Stimulated activated CD4-positive, alpha-beta T cell treated with anti-CD3 and anti-CD28 coated beads, Interleukin-15, amount 100 ng/mL, for 1 hour (primary cell): ENCODE measurements at places on chromosomes 2 and 18.
A peak's percentile ranks its signal among the peaks of the same experiment; 100 is the strongest.

DNA sequence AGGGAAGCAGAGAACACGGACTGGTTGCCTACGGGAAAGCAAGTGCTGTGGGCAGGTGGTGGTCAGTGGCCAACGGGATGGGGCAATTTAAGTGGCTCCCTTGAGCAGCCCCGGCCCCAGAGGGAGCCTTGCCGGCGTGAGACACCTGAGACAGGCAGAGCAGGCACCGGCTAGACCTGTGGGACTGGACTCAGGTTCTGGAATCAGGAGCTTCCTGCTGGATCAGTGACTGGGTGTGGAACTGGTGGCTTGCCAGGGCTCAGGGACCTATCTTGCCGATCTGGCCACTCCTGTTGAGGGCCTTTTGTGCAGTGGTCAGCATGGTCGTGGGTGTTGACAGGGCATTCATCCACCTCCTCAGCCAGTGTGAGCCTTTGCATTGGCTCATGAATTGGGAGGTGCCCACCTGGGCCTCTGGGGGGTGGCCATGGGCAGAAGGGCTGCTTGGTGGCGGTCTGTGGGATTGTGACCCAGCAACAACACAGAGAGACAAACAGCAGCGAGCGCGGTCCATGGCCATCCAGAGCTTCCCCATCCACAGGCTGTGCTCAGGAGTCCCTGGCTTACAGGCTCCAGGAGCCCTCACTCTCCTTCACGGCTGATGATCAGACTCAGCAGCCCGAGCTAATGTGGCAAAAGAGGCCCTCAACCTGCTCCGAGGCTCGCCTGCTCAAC lies 85.4 kb upstream of the ZNF516 start:
- DNase-seq = no peak

DNA sequence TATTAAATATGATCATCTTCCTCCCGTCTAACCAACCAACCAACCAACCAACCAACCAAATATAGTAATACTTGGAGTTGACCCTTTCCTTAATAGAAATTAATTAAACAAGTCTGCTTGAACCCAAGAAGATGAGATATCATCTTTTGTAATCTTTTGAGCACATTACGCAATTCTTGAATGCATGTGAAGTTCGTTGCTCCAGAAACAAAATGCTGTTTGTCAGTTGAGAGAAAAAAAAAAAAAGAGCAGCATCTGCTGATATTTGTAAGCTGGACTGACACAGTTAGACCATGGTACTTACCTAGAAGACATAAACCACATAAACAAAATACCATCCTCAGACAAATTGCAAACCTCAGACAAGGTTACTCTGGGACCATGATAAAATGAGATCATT lies 9.2 kb upstream of the SERPINB2 start:
- no peak for DNase-seq

- DNase-seq = no peak
Observed at GRCh38 chr18:79789901-79790890, 7.5 kb upstream of the KCNG2 start.

DNA sequence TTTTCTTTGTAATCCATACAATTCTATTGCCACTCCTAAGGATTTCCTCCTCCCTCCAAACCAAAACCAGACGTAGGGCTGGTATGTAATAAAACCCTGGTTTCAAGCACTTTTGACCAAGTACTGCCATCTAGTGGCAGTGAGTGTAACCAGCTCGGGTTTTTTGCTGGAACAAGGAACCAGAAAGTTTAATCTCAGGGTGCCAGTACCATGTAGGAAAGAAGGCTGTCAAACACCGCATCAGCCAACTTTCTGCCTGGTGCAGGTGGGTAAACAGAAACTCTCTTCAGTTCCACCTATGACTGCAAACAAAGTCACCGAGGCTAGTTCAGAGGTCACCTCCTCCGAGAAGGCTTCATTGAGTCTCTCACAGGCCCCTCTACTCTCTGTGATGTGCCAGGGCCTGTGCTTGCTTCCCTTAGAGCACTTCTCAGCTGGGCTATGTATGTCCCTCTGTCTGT lies 10.2 kb upstream of the THNSL2 start:
- peak; percentile 12 for DNase-seq

DNA sequence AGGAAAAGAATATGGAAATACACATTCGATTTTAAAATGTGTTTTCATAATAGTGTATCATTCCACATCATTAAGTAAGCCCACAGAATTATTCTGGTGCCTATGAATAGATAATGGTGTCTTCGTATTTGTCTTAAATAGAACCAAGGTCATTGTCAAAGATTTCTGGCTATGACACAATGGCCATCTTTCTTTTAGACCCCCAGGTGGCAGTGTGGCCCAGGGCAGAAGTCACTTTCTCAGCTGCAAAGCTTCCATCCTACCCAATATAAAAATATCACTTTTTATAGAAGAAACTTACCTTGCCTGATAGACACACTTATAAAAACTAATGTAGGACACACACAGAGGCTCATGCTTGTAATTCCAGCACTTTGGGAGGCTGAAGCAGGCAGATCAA lies 57.5 kb downstream of the ZRANB3 start:
- DNase-seq = no peak

DNA sequence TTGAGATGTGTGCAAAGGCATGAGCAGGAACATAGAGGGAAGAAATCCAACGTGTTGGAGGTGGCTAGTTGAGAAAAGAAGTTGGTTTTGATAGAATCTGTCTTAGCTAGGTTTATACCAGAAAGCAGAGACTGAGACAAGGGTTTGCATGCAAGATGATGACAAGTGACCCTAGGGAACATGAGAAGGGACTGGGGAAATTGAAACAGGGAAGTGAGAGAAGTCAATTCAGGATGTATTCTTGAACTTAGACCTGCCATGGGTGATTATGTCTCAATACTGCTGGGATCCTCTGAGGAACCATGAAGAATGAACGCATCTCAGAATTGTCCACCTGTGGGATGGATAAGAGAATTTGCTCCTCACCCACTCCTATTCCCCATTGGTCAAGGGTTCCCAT lies 20.5 kb downstream of the IL36A start:
- DNase-seq = no peak

DNA sequence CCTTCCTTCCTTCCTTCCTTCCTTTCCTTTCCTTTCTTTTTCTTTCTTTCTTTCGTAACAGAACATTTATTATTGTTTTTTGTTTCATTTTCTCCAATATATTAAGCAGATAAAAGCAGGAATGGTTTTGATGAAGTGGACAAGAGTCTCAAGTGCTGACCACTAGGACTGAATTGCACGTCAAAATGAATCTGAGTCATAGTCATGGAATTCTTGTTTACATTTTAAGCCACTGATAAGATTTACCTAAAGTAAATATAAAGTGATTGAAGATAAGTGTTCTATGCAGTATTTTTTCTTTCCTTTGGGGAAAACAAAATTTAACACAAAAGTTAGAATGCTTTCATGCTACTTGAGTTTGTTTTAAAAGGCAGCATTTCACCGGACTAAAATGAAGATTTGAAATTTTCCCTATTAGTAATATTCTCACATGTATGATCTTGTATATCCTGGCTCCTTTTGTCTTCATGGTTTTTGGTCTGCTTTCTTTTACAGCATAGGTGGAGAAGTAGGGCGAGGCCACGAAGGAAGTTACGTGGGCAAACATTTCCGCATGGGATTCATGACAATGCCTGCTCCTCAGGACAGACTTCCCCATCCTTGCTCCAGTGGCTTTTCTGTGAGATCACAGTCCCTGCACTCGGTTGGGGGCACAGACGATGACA lies 113.5 kb downstream of the NYAP2 start:
- no peak for DNase-seq

DNA sequence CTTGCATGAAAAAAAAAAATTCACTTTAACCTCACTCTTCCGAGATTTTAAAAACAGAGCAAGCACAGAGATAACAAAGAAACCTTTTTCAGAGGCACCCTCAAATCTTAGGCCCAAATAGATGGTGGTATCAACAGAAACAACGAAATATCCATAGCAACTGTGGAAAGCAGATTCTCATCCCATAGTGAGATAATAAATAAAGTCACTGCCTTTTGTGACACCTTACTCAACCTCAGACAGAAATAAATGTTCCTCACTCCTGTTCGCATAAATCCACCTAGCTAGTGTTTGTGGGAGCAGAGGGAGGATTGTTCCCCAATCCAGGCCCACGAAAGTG lies 60.9 kb upstream of the RTN4 start:
- no peak for DNase-seq

GRCh38 chr2:28168376-28168775 lies 224.3 kb upstream of the FOSL2 start:
- no peak for DNase-seq

GRCh38 chr18:12017081-12017480 lies 35.8 kb downstream of the IMPA2 start:
- DNase-seq = no peak

DNA sequence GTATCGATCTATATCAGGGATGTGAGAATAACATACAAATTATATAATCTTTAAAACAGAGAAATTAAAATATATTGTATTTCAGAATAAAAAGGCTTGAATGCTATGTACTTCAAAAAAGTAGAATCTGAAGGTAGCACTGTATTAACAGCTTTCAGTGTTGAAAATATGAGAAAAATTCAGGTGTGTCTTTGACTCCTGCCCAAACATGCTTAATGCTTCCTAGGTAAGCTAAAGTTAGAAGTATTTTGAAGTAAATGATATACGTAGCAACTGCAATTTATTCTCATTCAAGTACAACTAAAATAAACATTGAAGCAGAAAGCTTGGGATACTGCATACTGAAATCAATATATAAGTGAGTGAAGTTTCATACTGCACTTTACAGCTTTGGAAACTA lies 1082.0 kb upstream of the ACVR2A start:
- no peak for DNase-seq

GRCh38 chr18:21472741-21473140 lies 127.8 kb downstream of the ESCO1 start:
- no peak for DNase-seq

DNA sequence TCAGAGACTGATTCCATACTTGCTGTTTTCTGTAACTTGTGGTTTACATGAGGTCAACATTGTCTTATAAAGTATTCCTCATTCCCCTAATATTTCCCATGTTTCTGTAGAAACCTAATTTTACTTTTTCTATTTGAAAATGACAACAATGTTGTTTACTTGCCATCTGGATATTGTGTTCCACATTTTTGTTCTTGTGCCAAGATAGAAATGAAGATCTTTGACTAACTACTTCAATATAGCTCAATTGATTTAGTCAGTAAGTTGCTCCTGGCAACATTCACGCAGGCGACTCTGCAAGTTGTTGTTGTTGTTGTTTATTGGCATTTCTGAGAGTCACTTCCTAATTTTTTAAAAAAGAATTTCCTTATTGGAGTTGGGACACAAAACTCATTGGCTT lies 69.5 kb downstream of the CAVIN2 start:
- DNase-seq = no peak

DNA sequence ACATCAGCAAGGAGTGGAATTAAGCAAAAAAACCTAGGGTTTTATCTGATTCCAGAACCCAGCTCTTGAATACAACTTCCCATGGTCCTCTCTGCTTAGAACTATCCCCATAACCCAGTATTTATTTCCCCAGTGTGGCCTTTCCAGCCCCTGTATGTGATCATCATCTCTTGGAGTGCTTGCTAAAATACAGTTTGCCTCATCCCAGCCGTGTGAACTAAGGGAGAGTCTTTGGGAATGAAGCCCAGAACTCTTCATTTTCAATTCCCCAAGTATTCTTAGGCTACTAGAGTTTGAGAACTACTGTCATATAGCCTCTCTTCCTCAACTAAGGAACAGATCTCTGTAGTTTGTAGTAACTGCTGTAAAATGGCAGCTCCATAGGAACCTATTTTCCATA lies 173.1 kb downstream of the LCLAT1 start:
- no peak for DNase-seq

DNA sequence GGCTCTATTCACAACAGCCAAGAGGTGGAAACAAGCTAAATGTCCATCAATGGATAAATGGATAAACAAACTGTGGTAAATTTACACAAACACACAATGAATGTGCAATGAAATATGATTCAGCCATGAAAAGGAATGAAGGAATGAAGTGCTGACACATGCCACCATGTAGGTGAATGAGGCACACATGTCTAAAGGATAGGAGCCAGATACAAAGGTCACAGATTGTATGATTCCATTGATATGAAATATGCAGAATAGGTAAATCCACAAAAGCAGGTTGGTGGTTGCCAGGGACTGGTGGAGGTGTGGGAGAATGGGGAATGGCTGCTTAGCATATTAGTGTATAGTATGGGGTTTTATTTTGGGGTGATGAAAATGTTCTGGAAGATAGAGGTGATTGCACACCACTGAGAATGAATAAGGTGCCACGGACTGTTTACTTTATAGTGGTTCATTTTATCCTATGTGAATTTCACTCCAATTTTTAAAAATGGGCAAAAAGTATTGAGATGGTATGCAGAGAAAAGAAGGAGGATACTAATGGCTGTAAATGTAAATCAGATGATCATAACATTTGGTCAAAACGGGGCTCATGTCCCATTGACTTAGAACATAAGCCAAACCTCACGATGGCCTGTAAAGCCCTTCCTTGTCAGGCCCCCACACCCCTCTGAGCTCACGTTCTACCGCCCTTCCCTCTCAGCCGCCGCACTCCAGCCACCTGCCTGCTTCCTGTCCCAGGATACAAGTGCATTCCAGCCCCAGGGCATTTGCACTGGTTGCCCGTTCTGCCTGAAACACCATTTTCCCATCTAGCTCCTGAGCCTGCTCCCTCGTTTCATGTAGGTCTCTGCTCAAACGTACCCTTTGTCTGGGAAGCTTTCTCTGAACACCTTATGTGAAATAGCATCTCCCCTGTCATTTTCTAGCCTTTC lies 165.5 kb downstream of the DDX1 start:
- DNase-seq = no peak

DNA sequence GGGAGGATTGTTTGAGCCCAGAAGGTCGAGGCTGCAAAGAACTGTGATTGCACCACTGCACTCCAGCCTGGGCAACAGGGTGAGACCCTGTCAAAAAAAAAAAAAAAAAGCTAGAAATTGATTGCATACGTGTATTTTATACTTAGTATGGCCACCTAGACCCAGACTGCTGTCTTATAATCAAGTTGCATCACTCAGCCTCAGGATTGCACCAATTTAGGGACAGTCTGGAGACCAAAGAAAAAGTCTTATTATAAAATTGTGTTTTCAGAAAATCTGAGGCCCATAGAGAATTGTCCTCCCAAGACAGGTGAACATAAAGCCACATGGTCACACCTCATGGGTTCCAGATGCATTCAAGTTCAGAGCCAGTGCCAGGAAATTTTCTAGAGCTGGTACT lies 17.1 kb upstream of the PLEKHM3 start:
- no peak for DNase-seq

DNA sequence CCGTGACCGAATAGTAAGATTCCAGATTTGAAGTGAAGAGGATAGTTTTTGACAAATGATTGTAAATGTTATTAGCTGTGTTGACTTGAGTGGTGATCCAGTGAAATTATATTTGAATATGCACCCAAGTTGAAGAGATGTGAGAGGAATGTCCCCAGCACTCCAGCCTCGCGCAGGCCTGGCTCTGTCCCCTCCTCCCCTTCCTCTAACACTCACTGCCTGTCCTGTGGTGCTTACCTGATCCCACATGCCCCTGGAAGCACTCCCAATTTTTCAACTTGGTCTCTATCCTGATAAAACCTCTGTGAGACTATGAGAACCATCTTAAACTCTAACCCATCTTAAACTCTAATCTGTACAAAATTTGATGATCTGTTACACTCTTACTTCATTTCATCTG lies 154.7 kb upstream of the LRP1B start:
- DNase-seq = no peak
